ENCODE measurements at places on chromosomes 11 and 22.

- DNase-seq = no peak
Measured at GRCh38 chr11:74024261-74025029, 15.6 kb upstream of the UCP3 start.

- DNase-seq = no peak
Measured at GRCh38 chr22:27754247-27754887, 47.2 kb downstream of the MN1 start.

DNA sequence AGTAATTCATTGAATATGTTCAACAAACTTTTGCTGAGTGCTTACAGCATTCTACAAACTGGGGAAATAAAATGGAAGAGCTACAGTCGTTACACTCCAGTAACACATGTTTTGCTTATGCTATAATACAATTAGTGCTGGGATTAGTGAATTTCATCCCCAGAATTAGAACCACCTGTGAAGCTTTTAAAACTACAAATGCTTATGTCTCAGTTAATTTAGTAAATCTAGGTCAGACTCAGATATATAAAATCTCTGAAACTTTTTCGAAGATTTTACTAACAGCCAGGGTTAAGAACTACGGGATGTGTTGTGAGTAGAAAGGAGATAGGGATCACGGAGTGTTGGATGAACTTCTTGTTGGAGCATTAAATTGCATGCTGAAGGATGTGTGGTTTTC is 33.7 kb upstream of the EED start:
- DNase-seq = no peak

GRCh38 chr11:112697391-112698178 is 263.6 kb upstream of the NCAM1 start:
- DNase-seq = no peak

- DNase-seq = no peak
Measured at GRCh38 chr11:111541254-111542061, 938 bp downstream of the LAYN start.

GRCh38 chr11:114416441-114416961 is 16.0 kb downstream of the RBM7 start:
- DNase-seq = no peak

- peak; percentile 6 for DNase-seq
Measured at GRCh38 chr11:64694821-64695365, 28.1 kb downstream of the NRXN2 start.

DNA sequence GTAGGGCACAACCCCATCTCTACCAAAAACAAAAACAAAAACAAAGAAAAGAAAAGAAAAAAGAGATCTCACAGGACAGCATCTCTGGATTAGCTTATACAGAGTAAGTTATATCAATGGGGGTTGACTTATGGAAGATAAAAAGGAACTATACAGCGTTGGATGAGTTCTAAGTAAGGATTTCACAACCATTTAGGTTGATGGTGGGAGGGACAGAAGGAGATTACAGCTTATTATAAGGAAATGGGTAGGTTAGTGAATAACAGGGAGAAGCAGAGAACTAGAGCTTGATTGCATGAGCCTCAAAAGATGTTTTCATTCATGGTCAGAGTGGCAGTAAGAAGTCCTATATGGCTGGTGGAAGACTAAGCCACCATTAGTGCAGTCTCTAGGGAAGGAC is 60.3 kb downstream of the CECR2 start:
- no peak for DNase-seq

DNA sequence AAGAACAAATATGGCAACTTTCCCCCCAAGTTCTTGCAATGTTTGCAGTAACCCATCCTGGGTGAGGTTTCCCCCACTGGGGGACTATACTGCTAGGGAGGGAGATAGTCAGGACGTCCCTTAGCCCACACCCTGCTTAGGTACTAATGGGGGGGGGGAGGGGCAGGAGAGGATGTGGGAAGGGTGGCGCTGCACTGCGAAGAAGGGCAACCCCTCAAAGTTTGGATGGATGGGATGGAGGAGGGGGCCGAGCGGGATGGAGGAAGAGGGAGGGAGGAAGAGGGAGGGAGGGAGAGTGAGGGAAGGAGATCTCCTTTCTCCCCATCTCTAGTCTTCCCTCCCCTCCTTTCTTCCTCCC is 100.6 kb upstream of the HSD17B12 start:
- DNase-seq = no peak

DNA sequence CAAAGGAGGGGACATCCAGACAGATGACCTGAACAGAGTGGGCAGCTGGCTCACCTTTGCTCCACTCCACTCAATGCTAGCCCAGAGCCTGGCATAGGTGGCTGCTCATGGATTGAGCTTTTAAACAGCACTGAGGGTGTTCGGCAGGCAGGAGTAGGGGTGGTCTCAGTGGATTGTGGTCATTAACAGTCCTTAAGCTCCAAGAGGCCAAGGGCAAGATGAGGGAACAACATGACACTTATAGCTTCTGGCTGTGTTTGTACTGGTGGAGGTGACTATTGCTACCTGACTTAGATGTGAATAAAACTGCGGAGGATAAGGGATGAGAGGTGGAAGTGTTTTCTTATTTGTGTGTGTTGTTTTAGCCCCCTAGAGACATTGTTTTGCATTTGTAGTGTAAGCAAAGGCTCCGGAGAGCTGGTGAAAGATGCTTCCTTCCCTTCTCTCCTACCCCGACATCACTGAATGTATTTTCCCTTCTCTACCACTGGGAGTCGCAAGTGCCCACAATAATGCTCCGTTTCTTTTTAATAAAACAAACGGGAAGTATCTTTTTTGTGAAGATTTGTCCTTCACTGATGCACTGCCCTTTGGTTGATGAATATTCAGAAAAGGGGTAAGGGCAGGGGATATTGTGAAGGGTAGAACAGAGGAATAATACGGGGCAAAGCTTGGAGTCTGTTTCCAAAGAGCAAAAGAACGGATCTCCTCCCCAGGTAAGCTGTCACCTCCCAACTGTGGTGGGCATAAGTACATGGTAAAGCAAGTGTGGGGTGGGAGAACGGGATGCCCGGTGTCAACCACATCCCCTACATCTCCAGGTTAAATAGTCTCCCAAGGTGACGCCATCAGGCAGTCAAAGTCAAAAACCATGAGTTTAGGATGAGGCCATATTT is 27.5 kb upstream of the MTNR1B start:
- DNase-seq = no peak

GRCh38 chr11:76655501-76656049 is 15.0 kb downstream of the LRRC32 start:
- DNase-seq = no peak

DNA sequence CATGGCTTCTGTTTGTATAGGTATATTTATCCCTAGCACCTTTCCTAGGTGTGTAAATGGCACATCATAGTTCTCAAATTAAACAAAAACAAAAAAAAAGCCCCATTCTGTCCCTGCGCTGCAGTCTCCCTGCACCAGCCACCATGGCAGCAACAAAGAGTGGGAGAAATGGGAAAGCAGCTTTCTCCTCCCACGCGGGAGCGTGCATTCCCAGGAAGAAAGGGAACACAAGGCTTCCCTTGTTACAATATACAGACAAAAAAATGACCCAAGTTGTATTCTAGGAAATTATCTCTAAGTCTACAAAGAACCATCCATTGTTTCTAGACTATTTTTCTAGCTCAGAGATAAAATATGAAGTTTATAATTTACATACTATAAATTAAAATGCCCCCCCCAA is 16.1 kb upstream of the TMPRSS5 start:
- DNase-seq = no peak

DNA sequence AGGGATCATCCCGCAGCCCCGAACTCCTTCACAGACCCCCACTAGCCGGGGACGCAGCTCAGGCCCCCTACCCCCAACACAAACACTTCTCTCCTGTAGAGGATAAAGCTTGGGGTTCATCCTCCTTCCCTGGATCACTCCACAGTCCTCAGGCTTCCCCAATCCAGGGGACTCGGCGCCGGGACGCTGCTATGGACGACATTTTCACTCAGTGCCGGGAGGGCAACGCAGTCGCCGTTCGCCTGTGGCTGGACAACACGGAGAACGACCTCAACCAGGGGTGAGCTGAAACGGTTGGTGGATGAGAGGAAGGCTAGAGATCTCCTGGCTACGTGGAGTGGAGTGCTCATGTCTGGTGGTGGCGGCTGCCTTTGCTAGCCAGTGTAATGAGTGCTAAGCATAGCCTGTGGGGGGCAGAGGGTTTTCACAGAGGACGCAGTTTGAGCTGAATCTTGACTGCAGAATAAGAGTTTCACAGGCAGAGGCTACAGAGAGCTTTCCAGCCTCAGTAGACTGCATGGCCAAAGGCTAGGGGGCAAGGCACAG is 580 bp downstream of the ILK start:
- DNase-seq = no peak

DNA sequence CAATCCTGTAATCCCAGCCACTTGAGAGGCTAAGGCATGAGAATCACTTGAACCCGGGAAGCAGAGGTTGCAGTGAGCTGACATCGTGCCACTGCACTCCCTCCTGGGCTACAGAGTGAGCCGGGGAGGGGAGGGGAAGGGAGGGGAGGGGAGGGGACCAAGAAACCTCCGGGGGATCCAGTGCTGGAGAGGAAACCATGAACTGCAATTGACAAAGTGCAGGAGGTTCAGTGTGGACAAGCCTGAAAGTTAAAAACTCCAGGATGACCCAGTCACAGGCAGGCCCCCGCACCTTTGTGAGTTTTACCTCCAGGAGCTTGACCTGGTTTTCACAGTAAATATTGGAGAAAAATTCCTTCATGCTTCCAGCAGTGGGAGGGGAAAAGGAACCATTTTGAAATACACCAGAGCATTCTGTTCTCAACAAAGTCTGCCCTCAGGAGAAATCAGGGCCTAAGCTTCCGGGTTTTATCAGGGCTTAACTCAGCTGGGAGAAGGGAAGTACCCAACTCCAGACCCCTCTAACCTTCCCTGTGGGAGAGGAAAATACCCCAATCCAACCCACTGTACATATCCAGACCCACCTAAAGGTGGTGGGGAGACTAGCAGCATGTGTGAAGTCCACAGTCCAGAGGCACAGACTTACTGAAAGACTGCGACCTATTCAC is 15.5 kb upstream of the ZFTA start:
- DNase-seq = no peak

DNA sequence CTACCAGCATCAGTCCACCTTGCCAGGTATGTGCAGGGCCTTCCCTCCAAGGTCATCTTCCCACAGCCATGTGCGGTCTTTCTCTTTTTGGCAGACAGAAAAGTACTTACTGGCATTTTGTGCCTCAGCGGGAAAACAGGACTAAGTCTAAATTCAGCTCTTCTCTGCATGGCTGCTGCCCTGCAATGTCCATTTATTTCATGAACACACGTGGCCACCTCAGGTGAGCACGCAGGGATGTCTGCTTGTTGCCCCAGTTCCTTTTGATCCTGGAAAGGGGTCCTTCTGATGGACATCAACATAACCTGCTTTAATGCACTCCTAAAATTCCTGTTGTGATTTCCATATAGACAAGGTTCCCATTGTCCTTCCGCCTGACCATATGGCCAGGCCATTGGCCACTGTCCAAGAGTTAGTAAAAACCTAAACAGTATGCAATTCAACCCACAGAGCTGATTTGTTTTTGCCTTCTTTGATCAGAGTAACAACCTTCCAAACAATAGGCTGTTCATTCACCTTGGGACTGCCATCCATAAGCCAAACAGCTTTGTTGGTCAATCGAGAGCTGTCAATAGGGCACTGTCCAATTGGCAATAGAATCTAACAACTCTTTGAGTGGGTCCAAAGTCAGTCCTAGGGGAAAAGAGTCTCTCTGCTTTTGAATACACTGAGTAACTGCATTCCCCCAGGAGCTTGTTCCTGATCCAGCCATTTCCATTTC is 5.9 kb downstream of the TREH start:
- no peak for DNase-seq

DNA sequence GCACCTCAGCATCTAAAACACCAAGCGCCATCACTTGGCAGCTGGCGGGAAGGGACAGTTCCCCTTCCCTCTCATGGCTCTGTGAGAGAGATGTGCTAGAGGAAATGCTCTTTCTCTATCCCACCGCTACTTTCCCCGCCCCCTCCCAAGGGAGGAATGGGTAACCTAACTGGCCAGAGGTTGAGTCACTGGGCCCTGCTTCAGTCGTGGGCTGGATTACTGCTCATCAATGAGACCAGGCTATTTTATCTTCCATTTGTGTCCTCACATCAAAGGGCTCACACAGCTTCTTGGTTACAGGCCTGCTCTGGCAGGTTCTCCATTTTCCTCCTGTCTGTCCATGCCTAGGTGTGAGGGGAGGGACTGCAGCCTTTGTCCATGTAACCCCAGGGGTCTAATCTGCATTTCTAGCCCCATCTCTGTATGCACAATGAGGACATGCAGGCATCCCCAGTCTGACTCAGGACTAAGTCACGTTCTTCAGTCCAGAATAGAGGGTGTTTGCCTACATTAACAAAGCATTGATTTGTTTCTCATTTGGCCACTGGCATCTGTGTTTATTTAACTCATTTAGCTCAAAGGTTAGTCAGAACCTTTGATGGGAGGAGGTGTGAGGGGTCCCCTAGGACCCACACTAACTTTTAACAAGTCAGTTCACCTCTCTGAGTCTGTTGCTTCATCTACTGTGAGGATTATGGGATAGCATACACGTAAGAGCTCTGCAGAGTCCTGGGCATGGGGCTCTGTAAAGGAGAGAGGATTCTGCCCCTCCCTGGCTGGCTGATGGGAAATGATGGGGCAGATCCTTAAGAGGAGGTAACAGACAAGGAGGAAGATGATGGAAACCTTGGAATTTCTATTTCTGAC is 99.1 kb downstream of the XRRA1 start:
- no peak for DNase-seq

- no peak for DNase-seq
Measured at GRCh38 chr22:29593923-29594322, 9.5 kb upstream of the NF2 start.

DNA sequence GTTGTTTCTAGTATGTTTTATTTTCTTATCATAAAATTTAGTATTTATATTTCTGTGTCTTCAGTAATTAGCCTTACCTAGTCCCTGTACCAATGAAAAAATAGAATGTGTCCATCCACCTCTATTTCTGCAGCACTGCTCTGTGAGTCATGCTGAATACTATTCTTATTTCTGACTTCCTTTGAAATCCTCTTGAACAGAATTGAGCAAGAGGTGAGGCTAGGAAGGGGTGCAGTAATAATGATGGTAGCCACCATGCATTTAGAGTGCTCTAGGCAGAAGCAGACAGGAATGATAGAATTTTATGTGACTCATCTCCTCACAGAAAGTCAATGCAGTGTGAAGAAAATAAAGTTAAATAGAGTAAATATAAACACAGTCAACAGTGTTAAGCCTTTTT is 60.0 kb downstream of the OR10A6 start:
- no peak for DNase-seq

- DNase-seq = no peak
Measured at GRCh38 chr11:111155021-111155420, 90.5 kb upstream of the POU2AF2 start.
